ENCODE measurements at places on chromosomes 4 and X.

GRCh38 chrX:134244043-134244442 is 7.1 kb downstream of the CCDC160 start:
- DNase-seq, result no peak

DNA sequence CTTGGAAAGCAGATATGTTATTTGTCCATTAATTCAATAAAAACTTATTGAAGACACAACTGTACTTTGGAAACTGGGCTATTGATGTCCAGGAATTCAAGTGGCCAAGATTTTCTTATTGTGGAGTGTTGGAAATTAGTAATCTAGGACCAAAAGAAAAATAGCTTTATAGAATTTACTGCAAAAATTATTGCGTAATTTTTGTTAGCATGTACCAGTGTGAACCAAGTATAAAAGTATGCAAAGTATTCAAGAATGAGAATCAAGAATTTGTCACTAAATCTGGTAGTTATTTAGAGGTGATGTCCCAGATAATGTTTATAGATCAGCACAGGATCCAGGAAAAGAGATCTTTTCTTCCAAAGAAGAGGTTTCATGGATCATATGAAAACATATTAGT is 468.9 kb upstream of the CTSO start:
- DNase-seq, result no peak

DNA sequence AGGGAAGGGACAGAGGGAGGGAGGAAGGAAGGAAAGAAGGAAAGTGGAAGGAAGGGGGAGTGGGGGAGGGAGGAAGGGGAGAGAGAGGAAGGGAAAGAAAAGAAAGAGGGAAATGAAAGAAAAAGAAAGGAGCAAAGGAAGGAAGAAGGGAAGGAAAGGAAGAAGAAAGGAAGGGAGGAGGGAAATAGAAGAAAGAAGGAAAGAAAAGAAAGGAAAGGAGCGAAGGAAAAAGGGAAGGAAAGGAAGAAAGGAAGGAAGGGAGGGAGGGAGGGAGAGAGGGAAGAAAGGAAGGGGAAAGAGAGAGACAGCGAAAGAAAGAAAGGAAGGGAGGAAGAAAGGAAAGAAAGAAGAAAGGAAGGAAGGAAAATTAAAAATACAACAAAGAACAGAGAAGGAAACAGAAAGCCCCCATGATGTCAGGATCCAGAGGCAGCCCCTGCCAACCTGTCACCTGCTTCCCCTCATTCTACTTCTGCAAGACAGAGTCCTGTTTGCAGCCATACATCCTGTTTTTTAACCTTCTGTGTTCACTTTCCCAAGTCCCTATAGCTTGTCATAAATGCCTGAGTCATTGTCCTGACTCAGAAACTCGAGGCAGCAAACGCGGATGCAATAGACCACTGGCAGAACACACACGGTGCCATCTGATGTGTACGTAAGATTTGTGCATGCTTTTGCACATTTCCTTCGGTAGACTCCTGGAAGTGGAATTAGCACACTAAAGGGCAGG is 77.0 kb upstream of the C4orf50 start:
- peak; percentile 71 for DNase-seq

GRCh38 chr4:129604632-129605255 is 508.8 kb downstream of the C4orf33 start:
- no peak for DNase-seq

GRCh38 chr4:183099537-183100297 is 660 bp downstream of the WWC2 start:
- peak; percentile 31 for DNase-seq

DNA sequence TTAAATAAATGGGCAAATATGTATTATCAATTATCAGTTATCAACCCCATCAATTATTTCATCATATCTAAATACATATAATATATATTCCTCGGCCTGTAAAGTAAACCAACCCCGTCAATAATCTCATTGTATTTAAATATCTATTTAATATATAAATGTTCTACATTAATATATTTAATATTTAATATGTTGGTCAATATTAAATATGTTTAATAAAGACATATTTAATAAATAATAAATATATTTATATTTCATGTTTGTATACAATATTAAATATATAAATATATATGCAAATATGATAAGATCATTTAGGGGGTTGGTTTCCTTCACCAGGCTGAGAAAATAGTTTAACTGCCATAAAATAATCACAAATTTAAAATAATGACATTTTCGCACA is 6.4 kb upstream of the TMEM144 start:
- no peak for DNase-seq

DNA sequence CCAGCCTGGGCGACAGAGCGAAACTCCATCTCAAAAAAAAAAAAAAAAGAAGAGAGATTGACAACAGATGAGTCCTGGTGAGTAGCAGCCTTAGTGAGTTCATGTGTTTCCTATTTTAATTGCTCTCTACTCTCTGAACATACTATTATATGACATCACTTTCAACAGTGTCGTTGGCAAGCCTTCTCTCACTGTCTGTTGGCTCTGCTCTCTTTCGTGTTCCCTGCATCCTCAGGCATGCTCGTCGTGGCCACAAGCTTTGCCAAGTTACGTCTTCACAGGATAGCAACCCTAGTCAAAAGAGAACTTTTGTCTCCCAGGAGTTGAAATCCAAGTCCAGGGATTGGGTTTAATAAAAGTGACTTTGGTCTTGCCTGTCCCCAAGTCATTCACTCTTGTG is 117.1 kb upstream of the EGFL6 start:
- DNase-seq, result no peak

DNA sequence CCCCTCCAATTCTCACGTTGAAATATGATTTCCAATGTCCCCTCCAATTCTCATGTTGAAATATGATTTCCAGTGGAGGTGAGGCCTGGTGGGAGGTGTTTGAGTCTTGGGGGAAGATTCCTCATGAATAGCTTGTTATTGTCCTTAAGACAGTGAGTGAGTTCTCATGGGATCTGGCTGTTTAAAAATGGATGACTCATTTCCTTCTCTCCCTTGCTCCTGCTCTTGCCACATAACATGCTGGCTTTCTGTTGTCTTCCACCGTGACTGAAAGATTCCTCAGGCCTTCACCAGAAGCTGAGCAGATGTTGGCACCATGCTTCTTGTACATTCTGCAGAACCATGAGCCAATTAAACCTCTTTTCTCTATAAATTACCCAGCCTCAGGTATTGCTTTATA is 346.8 kb upstream of the TECRL start:
- peak; percentile 6 for DNase-seq

DNA sequence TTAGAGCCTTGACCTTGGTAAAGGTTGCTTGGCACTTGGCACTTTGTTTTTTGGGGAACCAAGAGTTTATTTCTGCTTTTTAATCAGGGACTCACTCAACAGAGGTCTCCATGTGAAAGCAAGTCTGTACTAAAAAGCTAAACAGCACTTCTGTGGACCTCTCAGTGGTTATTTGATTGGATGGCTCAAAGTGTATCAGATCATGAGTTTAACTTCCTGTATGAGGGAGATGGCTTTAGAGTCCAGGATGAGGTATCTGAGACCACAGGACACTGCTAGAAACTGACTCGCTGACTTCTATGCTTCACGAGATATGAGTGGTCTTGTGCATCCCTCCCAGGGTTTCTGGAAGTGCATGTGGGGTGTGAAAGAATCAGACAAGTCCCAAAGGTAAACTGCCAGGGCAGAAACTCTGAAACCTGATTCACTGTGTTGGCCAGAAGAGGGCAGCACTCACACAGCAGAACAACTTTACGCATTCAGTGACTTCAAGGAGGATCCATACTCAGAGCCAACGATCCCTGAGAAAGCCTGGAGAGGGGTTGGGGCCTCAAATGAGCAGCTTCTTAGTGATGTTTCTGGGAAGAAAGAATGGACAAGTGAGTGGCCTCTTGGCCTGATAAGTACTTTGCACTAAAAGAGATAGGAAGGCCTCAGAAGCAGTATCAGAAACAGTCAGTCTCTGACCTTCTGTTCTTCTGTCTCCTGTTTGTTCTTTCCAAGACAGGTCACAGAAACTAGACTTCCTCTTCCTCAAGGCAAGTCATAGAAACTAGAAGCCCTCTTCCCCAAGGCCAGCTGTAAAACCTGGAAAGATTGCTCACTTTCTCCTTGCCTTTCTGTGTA is 220.3 kb upstream of the CXCL13 start:
- DNase-seq, result peak; percentile 46

DNA sequence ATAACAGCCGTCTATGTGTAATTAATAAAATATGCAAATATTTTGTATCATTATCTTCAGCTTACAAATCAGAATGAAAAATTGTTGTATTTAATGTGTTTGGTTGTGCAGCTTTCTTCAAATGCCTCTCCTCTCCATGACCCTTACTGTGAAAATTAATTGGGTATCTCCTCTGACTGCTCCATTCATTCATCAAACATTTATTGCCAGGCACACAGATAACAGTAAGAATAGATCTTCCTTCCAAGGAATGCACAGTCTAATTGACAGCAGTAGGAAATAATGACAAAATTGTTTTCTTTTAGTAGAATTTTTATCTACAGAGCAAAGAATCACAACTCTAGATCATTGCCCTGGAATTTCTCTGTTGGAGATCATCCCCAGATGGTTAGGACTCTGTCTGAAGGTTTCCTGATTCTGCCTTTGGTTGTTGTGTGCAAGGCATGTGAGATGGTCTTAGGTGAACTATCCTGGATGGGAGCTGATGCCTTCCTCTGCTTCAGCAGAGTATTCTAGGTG is 395.0 kb upstream of the FAT1 start:
- no peak for DNase-seq

DNA sequence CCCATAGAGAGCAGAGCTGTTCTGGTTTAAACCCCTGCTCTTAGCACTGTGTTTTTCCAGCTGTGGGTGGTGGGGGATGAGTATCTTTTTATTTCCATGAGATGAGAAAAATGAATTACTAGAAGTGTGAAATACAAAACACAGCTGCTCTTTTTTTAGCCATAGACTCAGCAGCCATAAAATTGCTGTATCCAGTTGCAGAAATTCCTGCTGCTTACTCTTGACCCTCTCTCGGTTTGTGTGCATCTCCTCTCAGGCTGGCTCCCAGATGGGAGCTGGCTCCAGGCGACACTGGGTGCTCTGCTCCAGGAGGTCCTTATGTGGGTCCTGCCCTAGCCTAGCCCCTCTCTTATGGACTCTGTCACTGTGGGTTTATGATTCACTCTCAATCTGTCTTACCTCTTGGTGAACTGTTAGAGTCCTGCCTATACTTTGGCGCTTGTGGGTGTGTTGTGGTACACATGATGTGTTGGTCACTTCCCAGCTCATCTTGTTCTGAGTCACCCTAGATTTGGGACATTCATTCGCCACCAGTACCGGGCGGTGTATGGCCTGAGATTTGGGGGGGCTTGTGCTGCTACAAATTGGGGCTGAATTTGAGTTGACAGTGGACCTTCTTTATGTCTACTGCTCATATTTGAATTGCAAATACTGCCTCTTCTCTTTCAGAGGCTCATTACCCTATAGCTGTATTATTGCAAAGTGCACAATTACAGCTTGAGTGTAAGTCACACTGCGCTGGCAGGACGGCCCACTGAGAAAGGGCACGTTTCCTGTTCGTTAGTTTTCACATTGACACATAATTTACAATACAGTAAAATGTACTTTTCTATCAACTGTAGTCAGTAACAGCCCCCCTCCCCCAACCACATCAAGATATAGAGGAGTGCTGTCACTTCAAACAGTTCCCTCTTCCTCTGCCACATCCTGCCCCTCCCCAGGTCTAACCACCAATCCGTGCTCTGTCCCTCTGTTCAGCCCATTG is 46.9 kb upstream of the MSANTD1 start:
- no peak for DNase-seq
